ENCODE measurements at places on chromosomes 5 and 9. TPM values are rescaled to one million over a fixed set of nuclear protein-coding genes. Genes with fewer than 3 reads are reported as not detected.

Gene TEK
- total RNA-seq, result not detected

DNA sequence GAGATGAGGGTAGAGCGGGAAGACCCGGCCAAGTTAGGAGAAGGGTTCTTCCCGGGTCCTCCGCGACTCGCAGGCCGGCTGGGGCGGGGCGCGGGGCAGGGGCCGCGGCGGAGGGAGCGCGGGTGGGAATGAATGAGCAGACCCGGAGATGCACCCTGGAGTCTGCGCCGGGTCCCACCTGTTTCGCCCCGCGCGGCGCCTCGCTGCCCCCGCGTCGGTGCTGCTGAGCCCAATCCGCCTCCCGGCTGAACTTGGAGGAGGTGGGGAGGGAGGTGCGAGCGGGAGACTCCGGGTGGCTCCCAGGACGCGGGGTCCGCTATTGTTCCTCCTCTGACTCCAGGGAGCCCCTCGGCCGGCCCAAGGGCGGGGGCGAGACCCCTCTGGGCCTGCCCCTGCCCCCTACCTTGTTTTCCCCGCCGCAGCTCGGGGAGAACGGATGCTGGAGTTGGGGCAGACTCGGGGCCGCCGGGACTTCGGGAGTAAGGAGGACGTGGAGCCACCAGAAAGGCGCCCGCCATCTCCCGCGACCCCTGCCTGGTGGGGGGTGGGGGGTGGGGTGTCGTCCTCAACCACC lies 659 bp downstream of the RAI14 start:
- no peaks in the 10 kb centered on the region for H3K36me3 ChIP-seq
- no peak for DNase-seq
- H3K4me1 ChIP-seq, result peaks cover 7% of the 10 kb centered on the region
- H3K27ac ChIP-seq, result peak overlapping the region; percentile 31

Gene CKMT2
- total RNA-seq, result not detected

- no peaks in the 10 kb centered on the region for H3K4me1 ChIP-seq
- H3K36me3 ChIP-seq, result no peaks in the 10 kb centered on the region
- no peak overlapping the region for H3K4me3 ChIP-seq
- no peaks in the 10 kb centered on the region for H3K27me3 ChIP-seq
- no peak overlapping the region for H3K27ac ChIP-seq
- no peak for DNase-seq
Observed at GRCh38 chr5:136242136-136242535, 49.2 kb upstream of the SMIM32 start.

DNA sequence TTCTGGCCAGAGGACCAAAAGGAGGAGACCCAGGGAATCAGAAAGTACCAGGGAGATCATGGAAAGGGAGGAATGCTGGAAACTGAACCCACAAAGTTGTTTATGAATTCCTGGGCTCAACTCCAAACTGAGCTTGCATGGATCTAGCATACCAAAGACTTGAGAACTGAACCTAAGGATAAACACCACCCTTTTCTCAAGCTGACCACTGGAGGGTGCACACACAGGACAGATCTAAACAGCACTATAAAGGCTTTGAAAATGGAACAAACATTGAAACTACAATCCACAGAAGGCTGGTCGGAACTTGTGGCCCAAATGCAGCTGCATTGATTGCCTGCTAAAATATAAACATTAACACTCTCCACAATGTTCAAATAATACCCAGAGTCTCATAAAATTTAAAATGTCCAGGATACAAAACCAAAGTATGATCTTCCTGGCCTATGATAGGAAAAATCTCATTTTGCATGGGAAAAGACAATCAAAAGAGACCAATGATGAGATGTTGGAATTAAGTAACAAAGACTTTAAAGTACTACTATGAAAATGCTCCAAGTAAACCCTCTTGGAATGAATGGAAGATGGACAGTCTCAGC lies 15.6 kb upstream of the IRF1 start:
- no peaks in the 10 kb centered on the region for H3K36me3 ChIP-seq
- peaks cover 3% of the 10 kb centered on the region for H3K4me1 ChIP-seq
- no peak for DNase-seq
- H3K27ac ChIP-seq, result no peak overlapping the region

DNA sequence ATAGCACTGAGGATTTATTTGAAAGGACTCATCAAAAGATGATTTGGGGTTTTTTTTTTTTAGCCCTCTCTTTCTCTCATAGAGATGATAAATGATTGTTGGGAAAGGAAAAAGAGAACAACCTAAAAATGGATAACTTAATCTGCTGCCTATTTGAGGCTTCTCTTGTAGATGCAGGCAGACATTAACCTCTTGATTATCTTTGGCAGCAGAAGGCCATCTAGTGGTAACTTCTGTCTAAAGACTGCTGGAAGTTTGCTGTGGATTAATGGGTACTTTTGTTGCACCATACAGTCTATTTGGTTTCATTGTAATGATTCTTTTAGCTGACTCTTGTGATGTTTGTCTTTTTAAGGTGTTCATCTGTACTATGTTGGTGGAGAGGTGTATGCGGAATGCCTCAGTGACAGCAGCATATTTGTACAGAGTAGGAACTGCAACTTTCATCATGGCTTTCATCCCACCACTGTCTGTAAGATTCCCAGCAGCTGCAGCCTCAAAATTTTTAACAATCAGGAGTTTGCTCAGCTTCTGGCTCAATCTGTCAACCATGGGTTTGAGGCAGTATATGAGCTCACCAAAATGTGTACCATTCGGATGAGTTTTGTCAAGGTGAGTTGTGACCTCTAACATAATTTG lies 18.8 kb downstream of the SMIM32 start:
- no peaks in the 10 kb centered on the region for H3K36me3 ChIP-seq
- H3K4me1 ChIP-seq, result no peaks in the 10 kb centered on the region
- no peaks in the 10 kb centered on the region for H3K27me3 ChIP-seq
- no peak overlapping the region for H3K4me3 ChIP-seq
- H3K27ac ChIP-seq, result no peak overlapping the region
- no peak for DNase-seq

- no peaks in the 10 kb centered on the region for H3K27me3 ChIP-seq
- H3K4me1 ChIP-seq, result peaks cover 7% of the 10 kb centered on the region
- no peak for DNase-seq
- H3K27ac ChIP-seq, result peak overlapping the region; percentile 24
- H3K4me3 ChIP-seq, result no peak overlapping the region
Observed at GRCh38 chr5:154648706-154649105, 106.5 kb upstream of the LARP1 start.

Gene HTR1A
- total RNA-seq, result not detected

- H3K4me1 ChIP-seq, result no peaks in the 10 kb centered on the region
- no peaks in the 10 kb centered on the region for H3K27me3 ChIP-seq
- H3K27ac ChIP-seq, result no peak overlapping the region
- H3K36me3 ChIP-seq, result no peaks in the 10 kb centered on the region
- H3K4me3 ChIP-seq, result no peak overlapping the region
- no peak for DNase-seq
Observed at GRCh38 chr9:35313460-35313859, 151.7 kb downstream of the UNC13B start.

DNA sequence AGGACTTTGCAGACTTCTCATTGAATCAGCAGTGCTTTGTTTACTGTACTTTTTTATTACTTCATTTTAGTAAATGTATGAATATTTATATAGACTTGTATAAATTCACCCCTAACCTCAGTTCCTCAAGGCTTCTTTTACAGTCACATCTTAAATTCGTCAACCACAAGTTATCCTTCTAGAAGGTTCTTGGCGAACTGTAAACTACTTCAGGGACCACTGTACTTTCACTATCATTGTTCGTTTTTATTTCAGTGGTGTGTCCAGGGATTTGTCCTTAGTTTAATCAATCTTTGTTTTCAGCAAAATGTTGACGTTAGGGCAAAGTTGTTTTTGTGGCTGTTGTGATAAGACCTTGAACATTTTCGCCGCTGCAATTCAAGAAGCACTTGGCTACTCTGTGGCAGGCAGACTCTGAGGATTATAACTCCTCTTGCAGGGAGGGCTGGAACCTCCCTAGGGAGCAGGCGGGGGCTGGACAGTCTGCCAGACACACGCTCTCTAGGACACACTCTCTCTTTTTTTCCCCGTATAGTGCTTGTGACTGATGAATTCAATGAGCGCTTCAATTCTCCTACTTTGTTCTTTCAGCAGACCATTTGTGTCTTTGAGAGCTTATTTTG lies 252.8 kb downstream of the FBXL7 start:
- no peak overlapping the region for H3K4me3 ChIP-seq
- no peaks in the 10 kb centered on the region for H3K27me3 ChIP-seq
- H3K27ac ChIP-seq, result no peak overlapping the region
- H3K36me3 ChIP-seq, result no peaks in the 10 kb centered on the region
- no peaks in the 10 kb centered on the region for H3K4me1 ChIP-seq
- no peak for DNase-seq

GRCh38 chr9:69678843-69679538 lies 6.8 kb upstream of the APBA1 start:
- peaks cover 5% of the 10 kb centered on the region for H3K4me1 ChIP-seq
- no peaks in the 10 kb centered on the region for H3K27me3 ChIP-seq
- H3K27ac ChIP-seq, result no peak overlapping the region
- no peaks in the 10 kb centered on the region for H3K36me3 ChIP-seq
- DNase-seq, result no peak
